Umbilical cord (tissue), 2 donors: ENCODE measurements at places on chromosomes 11 and 22.

- no peak for DNase-seq
These were observed 14.3 kb downstream of the BIRC2 start for GRCh38 chr11:102361086-102362031.

DNA sequence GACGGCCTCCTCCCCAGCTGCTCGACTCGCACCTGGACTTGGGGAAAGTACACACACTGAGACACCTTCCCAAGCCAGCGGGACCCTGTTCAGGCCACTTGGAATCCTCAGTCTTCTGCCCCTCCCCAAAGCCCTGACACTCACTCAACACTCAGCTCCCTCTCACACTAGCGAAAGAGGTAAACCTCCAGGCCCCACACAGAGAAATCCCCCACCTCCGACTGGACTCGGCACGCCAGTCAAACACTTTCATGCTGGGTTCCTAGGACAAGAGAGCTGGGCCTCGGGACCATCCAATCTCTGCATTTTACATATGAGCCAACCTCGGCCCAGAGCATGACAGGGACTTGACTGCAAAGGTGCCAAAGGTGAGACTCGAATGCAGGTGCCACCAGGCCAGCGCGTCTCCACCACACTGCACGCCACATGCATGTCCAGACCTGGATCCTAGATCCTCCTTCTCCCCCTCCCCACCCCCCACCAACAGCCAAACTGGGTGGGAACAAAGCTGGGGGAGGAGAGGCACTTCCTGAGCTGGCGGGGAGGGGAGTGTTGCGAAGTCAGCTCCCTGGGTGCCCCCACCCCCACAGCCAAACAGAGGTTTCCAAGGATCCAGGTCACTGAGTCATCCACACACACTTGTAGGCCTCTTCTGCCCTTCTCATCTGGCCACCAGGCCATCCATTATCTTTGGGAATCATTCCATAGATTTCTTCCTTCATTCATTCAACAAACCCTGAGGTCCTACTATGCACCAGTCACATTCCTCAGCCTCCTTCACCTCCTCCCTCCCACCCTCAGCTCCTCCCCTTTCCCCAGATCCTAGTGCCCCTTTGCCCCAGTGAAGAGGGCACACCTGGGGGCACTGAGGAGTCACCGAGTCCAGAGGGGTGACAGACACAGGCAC lies 10.7 kb upstream of the CD5 start:
- DNase-seq = no peak

DNA sequence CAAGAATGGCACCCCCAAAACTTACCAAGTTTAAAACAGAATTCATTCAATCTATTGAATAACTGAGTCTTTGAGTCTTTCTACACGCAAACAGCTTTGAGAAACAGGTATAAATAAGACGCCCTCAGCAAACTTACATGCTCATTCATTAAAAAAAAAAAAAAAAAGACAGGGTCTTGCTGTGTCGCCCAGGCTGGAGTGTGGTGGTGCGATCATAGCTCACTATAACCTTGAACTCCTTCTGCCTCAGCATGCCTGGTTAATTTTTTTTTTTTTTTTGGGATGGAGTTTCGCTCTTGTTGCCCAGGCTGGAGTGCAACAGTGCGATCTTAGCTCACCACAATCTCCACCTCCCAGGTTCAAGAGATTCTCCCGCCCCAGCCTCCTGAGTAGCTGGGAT lies 6.1 kb downstream of the PRR14L start:
- DNase-seq = no peak

DNA sequence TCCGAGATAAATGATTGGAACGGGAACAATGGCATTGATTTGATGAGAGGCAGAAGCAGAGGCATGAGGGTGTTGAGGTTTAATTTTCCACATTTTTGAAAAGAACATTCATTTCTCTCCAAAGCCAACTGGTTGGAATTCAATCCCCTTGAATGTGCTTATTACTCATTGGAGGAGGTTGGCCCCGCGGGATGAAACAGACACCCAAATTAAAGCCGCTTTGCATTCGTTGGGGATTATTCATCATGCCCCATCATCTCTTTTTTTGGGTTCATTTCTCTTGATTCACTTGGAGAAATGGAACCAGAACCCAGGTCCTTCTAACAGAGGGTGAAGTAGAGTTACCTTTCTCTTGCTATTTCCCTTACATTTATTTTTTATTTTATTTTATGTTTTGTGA lies 47.6 kb upstream of the PARVG start:
- DNase-seq = no peak

- peak; percentile 84 for DNase-seq
These were observed at the start of gene PPM1F for GRCh38 chr22:21952586-21953571. PPM1F (minus strand) TSS chr22:21952848; CDS start chr22:21946048, 6,800 bp downstream.
